ENCODE measurements at places on chromosomes 11 and 22.

DNA sequence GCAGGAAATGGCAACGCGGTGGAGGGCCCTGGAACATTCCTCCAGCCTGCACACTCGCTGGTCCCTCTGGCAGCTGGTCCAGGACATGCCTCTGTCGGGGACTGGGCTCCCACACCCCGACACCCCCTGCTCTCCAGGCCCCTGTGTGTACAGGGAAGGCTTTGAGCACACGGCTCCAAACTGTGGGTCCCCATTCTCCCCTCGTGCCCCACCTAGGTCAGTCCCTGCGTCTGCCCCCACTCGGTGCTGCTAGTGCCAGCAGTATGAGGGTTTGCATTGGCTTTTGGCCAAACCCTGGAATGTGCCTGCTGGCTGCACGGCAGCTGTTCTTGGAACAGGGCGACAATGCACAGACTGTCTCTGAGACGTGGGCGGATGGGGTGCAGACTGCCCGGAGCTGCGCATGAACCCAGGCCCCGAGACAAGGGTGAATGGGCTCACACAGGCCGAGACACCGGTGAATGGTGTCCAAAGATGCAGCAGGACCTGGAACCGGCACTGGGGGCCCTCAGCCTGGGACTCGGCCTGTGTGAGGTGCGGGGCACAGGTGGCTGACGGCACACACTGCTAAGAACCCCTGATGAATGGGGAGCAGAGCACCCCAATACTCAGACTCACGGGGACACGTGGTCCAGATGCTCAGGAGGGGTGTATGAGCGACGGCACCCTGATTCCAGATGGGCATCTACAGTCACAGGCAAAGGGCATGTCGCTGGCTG is 7.5 kb upstream of the SYT8 start:
- DNase-seq = no peak

DNA sequence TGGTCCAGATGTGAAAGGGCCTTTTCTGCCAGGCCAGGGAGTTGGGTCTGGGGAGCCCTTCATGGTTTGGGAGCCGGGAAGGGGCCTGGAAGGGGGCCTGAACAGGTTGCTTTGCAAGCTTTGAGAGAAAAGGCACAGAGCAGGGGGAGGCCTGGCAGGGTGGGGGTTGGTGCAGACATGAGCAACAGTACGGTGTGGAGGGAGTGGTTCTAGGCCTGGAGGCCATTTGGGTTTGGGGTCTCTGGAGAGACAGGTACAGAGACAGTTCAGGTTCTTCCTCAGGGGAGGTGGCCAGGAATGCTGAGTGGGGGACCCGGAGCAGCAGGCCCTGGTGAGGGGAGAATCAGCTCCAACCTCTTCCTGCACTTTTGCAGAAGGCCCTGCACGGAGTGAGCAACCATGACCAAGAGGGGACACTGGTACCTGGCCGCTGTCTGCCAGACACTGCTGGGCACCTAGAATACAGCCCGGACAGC is 1.4 kb downstream of the KDELR3 start:
- no peak for DNase-seq

- no peak for DNase-seq
Observed at GRCh38 chr11:125384825-125385224, 111.2 kb downstream of the FEZ1 start.

- DNase-seq = no peak
Observed at GRCh38 chr11:2996976-2997375, 4.8 kb upstream of the NAP1L4 start.

DNA sequence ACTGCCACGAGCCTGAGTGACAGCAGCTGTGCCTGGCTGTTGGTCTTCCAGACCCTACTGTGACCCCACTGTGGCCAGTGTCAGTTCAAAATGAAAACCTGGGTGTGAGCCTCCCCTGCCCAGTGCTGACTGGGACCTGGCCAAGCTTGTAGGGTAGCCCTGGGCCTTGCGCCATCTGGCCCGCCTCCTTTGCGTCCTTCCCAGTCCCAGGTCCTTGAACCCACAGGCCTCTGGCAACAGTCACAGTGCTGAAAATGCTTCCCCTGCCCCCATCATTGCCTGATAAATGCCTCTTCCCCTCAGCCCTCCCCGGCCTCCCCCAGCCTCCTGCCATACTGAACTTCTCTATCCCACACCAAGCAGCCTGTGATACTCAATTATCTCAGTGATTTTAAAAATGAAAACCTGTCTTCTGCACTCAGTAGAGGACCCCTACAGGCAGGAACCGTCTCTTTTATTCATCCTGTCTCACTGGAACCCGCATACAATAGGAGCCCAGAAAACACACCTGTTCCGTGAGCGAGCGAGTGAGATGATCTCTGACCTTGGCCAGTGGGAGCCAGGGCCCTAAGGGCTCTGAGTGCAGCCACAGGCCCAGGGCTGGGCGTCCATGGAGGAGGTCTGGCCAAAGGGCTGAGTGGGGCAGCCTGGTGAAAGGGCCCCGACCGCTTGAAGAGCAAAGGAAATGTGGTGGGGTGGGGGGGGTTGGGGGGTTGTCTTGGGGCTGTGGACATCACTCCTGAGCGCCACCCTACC is 49.7 kb upstream of the TTLL12 start:
- no peak for DNase-seq

GRCh38 chr11:87391496-87391895 is 353.8 kb downstream of the TMEM135 start:
- no peak for DNase-seq

- DNase-seq = no peak
Observed at GRCh38 chr11:86930957-86931547, 24.1 kb downstream of the FZD4 start.

DNA sequence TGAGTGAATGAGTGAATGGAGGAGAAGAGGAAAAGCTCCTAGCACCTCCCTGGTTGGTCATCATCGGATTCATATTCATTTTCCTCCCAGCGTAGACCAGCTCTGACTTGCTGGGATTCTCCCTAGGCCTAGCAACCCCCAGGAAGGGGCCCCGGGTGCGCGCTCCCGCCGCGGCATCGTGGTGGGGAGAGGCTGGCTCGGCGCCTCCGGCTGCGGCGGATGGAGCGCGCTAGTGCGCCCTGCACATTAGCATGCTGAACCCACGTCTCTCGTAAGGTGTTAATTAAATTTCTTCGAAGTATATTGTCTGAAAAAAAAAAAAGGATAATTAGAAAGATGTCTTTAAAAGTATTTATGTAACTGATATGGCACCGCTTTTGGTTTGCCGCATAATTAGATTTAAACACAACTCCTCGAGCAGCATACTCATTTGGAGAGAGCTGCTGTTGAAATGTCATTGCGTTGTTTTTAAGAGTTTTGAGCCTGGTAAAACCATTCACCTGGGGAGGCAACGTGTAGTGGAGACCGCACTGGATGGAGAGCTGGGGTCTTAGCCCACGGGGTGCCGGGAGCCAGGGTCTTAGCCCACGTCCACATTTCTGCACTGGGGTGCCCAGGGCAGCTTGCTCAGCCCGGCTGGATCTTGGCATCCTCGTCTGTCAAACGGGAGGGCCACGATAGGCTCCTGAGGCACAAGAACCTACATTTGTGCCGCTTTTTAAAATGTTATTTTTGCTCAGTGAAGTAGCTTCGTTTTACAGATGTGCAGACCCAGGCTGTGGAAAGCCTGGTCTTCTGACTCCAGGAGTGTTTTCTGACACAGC is 21.8 kb downstream of the MPPED1 start:
- DNase-seq = no peak

- no peak for DNase-seq
Observed at GRCh38 chr11:35735411-35735810, 72.8 kb downstream of the TRIM44 start.

- no peak for DNase-seq
Observed at GRCh38 chr11:132248580-132248979, 878.2 kb downstream of the NTM start.

DNA sequence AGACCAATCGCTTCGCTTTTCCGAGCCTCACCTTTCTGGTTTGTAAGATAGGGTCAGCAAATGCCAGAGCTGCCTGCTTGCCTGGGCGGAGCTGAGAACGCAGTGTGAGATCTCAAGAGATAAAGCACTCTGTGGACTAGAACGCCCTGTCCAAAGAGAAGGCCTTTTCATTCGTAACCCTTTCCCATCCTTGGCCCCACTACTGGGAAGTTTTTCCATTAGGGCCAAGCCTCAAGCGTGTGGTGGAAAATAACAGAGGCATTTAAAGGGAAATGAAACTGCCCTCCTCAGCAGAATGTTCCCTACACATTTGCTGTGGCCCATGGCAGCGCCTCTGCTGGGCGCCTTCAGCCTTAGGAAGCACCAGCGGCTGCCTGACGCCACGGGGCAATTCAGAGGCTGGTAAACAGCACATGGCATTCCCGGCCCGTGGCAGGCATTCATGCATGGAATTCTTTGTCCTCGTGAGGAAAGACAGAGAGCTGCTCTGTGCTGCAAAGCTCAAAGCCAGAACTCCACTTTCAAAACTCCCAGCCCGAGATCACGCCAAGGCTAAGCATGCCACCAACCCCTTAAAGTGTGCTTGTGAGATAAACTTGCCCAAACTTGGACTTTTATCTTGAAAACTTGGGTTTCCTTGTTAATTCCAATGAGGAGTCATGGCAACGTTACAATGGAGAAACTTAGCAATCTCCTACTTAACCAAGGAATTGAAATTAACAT is 38.1 kb downstream of the AHNAK start:
- no peak for DNase-seq

GRCh38 chr11:13115380-13115675 is 106.2 kb downstream of the RASSF10 start:
- no peak for DNase-seq

- DNase-seq = no peak
Observed at GRCh38 chr11:7668464-7668863, 4.8 kb downstream of the CYB5R2 start.

GRCh38 chr11:121419836-121420235 is 32.3 kb upstream of the SORL1 start:
- DNase-seq = no peak

DNA sequence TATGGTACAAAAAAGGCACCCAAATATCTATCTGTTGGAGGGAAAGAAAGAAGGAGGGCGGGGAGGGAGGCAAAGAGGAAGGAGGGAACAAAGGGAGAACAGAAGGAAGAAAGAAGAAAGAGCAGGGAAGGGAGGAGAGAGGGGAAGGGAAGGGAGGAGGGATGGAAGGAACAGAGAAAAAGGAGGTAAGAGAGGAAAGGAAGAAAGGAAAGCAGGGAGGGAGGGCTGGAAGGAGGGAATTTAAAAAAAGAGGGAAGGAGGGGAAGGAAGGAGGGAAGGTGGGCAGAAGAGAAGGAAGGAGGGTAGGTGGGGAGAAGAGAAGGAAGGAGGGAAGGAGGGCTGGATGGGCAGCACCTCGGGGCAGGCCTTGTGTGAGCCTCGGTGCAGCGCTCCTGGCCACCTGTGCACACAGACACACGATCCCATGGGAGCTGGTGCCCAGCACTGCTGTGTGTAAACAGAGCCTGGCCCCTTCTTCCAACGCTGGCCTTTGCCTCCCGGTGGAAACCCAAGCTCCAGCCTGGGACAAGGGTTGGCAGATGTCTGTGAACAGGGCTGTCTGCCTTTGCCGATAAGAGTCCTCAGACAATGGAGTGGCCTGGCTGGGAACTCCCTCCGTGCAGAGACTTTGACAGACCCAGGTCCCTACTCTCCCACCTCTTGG is 23.2 kb downstream of the SMIM38 start:
- DNase-seq = no peak

DNA sequence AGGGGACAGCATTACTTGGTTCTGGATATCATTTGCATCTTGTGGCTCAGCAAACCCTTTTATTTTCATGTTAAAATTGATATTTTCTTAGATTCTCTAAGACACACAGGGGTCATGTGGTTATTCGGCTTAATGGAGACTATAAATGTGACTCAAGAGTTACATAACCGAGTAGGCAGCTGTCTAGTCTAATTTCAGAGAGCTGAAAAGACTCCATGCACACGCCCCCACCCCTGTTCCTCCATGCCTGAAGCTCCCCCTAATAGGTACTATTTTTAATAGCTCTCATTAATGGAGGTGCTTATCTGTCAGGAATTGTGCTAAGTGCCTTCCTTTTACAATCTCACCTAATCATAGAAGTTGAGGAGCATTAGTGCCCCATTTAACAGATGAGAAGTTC is 189.2 kb upstream of the ARHGAP20 start:
- no peak for DNase-seq

GRCh38 chr22:19149991-19150390 is at the start of gene GSC2:
TSS of gene GSC2 (minus strand) at chr22:19150292. CDS start at chr22:19150283, 9 bp downstream.
- DNase-seq = no peak

GRCh38 chr22:25206998-25207397 is 7.3 kb downstream of the CRYBB3 start:
- no peak for DNase-seq

DNA sequence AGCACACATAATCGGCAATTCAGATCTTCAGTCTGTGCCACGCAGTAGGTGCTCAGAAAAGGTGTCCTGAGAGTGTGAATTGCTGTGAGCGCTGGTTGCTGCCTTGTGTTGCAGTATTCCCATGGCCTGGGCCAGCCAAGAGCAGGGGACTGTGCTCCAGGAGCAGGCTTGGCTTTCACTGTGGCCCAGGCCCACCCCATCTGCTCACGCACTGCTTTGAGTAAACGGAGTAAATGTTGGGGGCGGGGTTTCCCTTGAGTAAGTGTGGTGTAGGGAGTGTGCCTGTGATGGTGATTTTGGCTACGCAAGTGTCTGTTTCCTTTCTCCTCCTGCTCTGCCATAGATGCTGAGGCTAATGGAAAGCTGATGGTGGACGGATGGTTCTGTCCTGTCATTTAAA is 2.3 kb downstream of the CTTN start:
- no peak for DNase-seq

DNA sequence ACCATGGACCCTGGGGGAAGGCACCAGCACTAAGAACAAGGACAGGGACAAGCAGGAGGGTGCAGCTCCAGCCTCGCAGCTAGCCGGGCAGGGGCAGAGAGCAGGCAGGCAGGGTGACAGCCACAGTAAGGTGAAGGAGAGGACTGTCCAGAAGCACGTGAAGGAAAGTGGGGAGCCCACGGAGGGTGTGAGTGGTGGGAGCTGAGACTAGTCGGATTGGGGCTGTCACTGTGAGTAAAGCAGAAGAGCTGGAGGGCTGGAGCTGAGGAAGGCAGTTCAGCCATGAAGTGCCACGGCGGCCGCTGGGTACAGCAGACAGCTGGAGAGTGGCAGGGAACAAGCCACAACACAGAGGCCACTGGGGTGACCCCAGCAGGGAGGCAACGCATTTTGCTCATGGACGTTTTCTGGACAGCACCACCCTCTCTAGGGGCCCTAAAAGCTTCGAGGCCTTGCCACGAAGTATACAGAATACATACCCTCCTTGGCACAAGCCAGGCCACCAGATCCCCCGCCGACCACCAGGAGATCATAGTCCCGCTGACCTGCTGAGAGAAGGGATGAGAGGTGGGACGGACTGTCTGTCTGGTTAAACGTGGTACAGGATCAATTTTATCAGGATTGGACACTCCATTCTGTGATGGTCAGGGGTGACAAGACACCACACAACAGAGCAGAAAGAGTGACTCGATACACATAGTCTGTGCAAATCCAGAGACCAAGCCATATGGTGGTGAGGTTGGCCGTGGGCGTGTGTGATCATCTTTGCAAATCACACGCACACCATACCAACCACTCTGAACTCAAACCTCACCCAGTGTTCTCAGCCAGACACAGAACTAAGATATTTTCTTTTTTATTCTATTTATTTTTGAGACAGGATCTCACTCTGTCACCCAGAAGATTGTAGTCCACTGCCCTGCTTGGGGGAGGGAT is 10.8 kb upstream of the COMT start:
- no peak for DNase-seq

Data from stimulated activated CD8-positive, alpha-beta memory T cell treated with anti-CD3 and anti-CD28 coated beads, Interleukin-12 subunit alpha, Interleukin-12 subunit beta, amount 100 ng/mL, for 4 hours (primary cell).